ENCODE measurements at places on chromosomes 12 and 14. TPM values are rescaled to one million over a fixed set of nuclear protein-coding genes. Genes with fewer than 3 reads are reported as not detected.

The MYF5 gene
- not detected for total RNA-seq

The CLEC4D gene
- not detected for total RNA-seq

The HEBP1 gene
- 58.2 TPM for total RNA-seq

The LMO3 gene
- not detected for total RNA-seq

The SDSL gene
- total RNA-seq, result 27.0 TPM

The ABCB9 gene
- total RNA-seq, result 11.4 TPM

The CDKN3 gene
- total RNA-seq, result 81.1 TPM

The PMCH gene
- total RNA-seq, result not detected

The SCN8A gene
- total RNA-seq, result 1.4 TPM

The KRT77 gene
- total RNA-seq, result not detected

The MYO1H gene
- not detected for total RNA-seq

The IPO8 gene
- total RNA-seq, result 21.4 TPM

The ENDOU gene
- total RNA-seq, result not detected

All from A549 treated with DMSO at 1 μM for 4 hours (cell line).